ELR (cell line): ENCODE measurements at places on chromosomes 4 and X.
A peak's percentile ranks its signal among the peaks of the same experiment; 100 is the strongest.

DNA sequence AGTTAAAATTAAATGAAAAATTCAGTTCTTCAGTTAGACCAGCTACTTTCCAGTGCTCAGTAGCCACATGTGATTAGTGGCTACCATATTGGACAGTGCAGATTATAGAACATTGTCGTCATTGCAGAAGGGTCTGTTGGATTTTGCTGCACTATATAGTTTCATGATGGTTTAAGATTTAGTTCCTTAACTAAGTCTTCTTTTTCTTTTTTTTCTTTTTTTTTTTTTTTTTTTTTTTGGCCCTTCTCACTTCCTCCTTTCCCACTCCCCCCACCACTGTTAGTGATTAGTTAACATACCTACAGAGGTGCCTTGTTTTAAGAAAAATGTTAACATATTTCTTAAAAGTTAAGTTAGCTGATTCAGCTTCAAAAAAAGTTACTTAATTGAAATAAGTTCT is 9.0 kb downstream of the RAB9A start:
- no peak for DNase-seq

GRCh38 chr4:36211084-36211483 is 33.2 kb downstream of the ARAP2 start:
- DNase-seq: no peak

GRCh38 chrX:22141047-22141730 is 109.1 kb downstream of the PHEX start:
- DNase-seq: peak; percentile 3

DNA sequence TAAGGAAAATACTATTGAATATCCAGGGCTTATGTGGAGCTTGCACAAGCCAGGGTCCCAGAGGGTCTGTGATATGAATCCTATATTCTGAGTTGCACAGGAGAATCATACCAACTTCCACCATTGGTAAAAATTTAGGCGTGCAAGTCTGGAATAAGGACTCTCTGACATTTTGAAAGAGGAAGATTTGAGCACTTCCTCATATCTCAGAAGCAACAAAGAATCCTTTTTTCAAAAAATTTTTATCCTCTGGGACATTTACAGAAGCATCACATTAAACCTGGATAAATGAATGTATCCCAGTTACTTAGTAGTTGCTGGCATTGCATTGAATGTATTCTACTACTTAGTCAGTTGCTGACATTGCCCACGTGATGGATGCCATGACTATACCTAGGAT is 24.2 kb upstream of the CAMK2D start:
- DNase-seq: no peak

- no peak for DNase-seq
Measured at GRCh38 chr4:2419814-2420213, 1.1 kb downstream of the CFAP99 start.

- peak; percentile 66 for DNase-seq
Measured at GRCh38 chr4:112038861-112039260, 106.4 kb upstream of the FAM241A start.
